ENCODE measurements at places on chromosomes 5 and 9.
A peak's percentile ranks its signal among the peaks of the same experiment; 100 is the strongest.

DNA sequence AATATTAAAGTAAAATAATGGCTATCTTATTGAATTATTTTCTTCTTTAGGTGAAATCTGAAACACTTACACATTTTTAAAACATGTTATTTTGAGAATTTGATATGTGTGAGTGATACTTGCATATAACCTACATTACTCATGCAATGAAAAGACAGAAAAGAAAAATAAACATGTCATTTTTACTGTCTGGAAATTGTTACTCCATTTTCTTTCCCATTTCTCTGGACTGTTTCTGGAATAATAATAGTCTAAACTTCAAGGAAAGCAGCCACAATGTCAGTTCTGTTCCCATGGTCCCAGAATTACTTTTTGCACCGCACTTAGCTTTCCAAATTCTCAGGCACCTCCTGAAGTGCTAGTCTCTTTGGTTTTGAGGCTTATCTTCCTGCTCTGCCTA is 145.5 kb downstream of the PRR16 start:
- no peak for DNase-seq

GRCh38 chr5:98768160-98768959 is 5.1 kb upstream of the RGMB start:
- DNase-seq: peak; percentile 90

DNA sequence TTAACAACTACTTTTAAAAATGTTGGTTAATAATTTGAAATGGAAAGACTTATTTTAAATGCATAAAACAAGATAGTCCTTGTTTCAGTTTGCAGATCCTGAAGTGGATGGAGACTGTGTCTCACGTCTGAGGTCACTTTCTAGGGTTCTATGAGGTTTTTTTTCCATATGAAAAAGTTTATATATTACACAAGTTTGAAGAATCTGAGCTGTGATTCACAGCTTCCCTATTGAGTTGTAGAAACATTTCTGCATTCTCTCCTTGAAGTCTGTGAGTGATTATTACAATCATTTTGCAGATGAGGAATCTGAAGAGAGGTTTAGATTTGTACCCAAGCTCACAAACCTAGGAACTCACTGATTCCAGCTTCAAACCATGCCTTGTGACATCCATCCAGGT is 442.5 kb upstream of the KLF4 start:
- no peak for DNase-seq

- no peak for DNase-seq
Measured at GRCh38 chr9:77606526-77606925, 41.6 kb downstream of the GNA14 start.

GRCh38 chr5:91252916-91253315 is 130.2 kb downstream of the ARRDC3 start:
- no peak for DNase-seq

DNA sequence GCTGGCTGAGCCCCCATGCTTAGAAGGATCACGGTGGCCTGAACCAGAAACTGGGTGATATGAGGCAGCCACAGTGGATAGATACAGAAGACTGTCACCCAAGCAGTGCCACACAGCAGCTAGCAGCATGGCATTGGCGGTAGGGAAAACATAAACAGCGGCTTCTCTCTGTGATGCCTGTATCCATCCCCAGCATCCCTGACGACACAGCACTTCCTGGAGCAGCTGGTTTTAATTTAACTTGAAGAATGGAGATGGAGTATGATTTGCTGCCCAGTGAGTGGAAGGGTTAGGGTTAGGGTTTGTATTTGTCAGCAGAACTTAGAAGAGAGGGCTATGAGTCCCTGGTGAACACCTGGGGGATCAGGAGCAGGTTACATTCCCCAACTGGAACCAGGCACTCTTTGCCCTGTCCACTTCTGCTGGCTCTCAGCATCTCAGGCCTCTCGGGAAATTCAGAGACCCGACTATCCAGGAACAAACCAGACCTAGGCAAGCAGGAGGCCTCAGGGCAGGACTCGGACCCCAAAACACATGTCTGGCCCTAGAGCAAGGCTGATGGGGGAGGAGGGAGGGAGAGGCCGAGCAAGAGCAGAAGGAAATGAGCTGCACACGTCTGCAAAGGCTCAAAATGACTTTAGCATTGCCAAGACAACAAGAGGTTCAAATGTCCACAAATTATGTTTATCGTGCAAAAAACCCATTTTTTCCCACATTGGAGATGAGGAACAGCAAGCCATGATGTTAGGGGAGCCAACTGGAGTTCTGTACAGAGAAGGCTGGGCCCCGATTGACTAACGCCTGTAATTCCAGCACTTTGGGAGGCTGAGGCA is 6.5 kb upstream of the GGTA1 start:
- no peak for DNase-seq

- no peak for DNase-seq
Measured at GRCh38 chr9:94801681-94802080, 75.2 kb downstream of the AOPEP start.

GRCh38 chr9:112140936-112141335 is 34.2 kb downstream of the SUSD1 start:
- DNase-seq: no peak

DNA sequence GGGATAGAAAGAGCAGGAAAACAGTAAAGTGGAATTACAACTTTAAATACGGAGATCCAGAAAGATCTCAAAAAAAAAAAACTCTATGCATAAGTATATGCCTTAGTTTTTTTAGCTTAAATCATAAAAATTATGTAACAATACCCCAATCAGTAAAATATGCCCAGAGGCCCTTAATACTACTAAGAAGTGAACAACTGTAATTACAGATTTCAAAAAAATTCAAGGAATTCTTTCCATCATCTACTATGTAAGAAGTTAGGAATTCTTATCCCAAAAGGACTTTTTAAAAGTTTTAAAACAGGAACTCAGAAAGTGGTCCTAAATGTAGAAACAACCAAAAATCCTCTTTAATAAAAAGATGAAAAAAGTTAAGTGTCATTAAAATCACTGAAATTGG is 111.3 kb downstream of the SSBP2 start:
- DNase-seq: no peak

DNA sequence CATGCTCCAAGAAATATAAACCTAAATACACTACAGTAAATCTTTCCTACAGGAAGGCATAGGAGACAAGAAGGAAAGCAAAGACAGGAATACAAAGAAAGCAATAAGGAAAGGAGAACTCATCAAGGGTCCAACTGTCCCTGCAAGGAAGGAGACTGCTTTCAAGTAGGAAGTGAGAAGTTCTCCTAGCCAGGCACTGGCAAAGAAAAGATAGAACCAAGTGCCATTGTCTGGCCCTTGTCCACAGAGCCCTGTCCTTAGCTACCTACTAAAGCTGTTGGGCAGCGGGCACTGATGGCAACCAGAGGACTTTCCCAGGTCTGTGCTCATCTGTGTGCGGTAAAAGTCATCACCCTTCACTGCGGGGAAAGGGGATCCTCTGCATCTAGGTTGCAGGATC is 108.2 kb downstream of the KLHL3 start:
- DNase-seq: no peak

DNA sequence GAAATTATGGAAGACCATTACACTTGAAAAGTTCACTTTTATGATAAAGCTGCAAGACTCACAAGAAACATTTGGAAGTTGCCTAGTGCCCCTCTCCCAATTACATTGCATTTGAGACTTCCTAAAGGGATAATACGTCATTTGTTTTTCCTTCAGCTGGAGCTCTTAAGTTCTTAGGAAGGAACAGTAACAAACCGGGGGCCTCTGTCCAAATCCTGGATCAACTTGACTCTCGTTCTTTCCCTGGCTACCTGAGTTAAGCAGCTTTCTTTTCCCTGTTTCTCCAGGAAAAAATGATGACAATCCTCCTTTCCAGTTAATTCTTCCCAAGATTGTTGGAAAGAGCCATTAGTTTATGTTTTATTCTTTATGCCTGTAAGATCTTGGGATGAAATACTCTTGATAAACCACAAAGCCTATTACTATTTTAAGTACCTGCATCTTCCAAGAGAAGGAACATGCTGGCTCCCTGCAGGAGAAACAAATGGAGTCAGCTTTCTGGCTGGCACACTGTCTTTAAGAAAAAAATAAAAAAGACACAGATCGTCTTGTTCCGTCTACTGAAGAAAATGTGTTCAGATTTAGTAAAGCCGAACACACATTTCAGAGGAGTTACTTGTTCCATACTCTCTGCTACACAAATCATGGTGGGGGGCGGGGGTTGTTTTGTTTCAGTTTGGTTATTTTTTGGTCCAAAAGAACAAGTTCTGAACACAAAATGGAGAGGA is 297.9 kb downstream of the EFNA5 start:
- DNase-seq: no peak

DNA sequence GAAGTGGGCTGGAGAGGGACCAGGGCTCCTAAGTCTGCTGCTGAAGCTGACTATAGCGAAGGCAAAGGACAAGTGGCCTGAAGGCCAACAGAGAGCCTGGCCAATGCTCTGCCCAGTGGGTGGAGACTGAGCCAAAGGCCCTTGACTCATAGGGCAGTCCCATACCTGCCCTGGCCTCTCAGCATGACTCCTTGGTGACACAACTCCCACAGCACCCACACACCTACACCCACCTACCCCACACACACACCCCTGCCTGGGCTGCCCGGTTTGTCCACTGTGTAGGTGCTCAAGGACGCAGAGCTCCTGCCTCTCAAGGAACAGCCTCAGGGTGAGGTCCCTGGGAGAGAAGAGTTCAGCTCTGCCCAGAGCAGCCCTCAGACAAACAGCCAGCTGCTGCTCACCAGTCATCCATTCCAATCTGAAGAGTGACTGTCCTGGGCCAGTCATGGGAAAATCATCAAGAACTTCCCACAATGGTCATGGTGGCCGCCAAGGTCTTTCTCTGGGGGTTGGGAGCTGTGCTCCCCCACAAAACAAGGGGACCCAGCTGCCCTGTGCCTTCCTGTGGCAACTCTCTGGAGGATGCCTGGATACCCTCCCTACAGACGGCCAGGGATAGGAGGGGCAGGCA is 5.0 kb downstream of the TNIP1 start:
- no peak for DNase-seq

DNA sequence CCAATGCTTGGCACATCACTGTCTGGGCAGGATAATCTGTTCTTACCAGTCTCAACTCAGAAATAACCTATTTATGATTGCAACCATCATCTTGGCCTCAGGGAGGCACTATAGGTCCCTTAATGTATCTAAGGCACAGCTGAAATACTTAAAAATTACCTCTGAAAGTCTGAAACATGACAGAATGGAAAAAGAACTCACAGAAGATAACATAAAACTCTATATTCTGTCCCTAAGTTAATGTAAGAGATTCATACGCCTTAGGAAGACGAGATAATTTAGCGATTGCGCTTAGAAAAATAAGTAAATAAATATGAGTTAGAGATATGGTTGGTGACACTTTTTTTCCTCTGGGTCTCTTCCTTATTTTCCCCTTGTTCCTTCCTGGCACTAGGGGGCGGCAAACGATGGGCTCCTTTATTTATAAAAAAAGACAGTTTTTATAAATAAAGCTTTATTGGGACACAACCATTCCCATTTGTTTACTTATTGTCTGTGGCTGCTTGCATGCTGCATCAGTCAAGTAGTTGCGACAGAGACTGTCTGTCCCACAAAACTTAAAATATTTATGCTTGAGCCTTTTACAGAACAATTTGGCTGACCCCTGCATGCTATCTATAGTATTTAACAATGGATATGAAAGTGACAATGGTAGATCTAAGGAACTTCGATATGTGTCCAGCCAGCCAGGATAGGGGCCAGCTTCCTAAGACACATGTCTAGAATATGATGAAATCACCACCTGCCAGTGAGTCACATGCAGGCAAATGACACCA is 79.6 kb downstream of the PDE4D start:
- DNase-seq: peak; percentile 68

DNA sequence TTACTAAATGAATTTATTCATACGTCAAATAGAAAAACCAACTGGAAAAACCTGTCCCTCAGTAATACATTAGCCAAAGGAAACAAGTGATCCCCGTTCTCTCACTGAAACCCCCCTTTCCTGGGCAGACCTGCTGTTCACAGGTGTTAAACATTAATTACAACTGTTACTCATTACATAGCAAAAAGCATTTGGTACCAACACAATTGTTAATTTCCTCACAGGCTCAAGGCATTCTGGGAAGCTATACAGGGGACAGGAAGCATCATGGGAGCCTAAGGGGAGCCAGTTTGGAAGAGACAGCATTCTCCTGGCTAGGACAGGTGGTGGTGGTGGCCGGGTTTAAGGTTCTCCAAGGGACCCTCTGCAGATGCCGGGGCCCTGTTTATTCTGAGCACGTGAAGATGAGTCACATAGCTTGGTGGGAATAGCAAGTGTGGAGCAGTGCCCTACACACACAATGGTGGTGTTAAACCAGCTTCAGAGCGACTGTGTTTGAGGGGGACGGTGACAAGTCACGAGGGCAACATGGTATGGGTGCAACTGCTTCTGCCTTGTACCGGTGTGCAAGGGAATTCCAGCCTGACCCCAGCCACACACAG is 62.6 kb upstream of the SLC25A51 start:
- DNase-seq: no peak

GRCh38 chr9:27539479-27540441 is 10.1 kb upstream of the MOB3B start:
- no peak for DNase-seq
